ENCODE measurements at places on chromosomes 16 and 17.
A peak's percentile ranks its signal among the peaks of the same experiment; 100 is the strongest.

DNA sequence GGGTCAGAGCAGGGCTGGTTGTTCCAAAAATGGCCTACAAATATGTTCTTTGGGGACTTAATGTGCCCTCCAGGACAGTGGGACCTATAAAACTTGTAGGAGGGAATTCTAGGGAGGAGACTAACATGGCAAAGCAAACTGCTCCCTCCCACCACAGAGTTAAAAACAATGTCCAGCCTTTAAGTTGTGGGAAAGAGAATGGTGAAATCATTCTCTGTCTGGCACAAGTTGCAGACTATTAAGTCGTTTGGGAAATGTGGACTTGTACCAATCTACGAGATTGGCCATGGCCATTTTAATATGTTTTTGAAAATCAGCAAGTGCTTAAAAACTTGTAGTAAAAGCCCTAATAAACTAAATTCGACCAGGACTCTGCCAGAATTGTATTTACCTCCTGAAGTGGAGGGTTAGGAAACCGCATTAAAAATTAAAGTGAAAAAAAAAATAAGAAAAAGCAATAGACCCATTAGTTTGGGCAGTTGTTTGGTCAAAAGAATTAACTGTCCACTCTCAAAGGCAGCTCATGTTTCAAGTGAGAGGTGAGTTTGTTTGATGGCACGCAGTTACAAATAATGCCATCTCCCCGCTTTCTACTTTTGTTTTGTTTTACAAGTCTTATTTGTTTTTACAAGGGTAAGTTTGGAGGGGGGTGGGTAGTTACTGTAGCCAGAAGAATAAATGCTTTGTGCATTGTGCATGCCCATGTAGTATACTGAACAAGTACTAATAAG lies 32.4 kb downstream of the ANKFN1 start:
- no peak for DNase-seq

DNA sequence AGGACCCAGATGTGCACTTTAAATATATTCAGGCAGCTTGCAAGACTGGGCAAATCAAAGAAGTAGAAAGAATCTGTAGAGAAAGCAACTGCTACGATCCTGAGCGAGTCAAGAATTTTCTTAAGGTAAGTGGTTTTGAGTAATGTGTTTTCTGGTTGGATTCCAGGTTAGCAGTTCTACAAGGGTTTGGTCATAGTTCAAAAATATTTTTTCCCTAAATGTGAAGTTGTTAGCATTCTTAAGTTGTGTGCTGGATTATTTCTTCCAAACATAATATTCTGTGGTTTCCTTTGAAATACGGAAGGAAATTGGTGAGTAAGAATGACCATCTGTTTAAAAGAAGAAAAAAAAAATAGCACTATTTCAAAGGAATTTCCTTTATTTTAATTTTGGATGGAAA lies 38.4 kb downstream of the PTRH2 start:
- no peak for DNase-seq

GRCh38 chr17:72710834-72711233 lies 381.7 kb downstream of the SLC39A11 start:
- no peak for DNase-seq

- DNase-seq = no peak
These were observed 3.5 kb downstream of the CYB561 start for GRCh38 chr17:63442549-63443035.

GRCh38 chr16:1812732-1813163 lies 13.9 kb downstream of the HAGH start:
- peak; percentile 70 for DNase-seq

DNA sequence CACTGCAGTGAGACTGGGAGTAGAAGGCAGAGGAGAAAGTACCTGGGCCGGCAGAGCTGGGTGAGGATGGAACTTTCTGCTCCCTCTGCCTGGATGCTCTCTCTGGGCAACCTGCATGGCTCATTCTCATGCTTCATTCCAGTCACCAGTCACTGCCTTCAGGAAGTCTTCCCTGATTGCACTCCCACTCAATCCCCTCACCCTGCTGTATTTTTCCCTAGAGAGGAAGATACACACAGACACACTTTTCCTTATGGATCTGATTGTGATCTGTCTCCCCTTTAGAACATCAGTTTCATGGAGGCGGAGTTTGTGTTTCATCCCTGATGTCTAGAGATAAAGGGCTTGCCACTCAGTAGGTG lies 44.9 kb downstream of the MEAK7 start:
- DNase-seq = no peak

DNA sequence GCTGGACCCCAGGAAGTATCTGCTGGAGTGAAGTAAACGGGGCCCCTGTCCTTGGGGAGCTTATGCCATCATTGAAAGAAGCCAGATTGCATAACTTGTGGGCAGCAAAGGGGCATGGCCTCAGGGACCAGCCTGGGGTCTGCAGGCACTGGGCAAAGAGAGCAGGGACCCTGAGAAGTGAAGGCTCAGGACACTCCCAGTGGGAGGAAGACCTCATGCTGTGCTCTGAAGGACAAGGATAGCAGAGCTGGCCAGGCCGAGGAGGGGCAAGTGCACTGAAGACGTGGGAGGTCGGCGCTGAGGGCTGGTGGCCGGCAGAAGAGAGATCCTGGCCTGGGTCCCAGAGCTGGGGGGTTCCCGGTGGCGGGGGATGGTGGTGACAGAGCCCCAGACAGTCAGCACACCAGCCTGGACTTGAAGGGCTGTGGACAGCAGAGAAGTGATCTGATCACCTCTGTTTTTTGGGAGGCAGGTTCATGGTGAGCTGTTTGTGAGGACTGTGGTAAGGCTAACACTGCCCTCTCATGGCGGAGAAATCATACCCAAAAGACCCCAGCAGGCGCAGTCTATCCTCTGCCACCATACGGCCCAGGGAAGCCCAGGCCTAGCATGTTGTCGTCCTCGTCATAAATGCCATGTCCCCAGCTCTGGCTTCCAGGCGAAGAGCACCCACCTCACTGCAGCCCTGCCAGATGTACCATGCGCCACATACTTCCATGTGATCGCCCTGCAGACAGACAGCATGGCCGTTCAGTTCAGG lies 7.1 kb upstream of the CNP start:
- DNase-seq = no peak

- no peak for DNase-seq
These were observed 24.6 kb downstream of the CDH11 start for GRCh38 chr16:65097296-65097695.

DNA sequence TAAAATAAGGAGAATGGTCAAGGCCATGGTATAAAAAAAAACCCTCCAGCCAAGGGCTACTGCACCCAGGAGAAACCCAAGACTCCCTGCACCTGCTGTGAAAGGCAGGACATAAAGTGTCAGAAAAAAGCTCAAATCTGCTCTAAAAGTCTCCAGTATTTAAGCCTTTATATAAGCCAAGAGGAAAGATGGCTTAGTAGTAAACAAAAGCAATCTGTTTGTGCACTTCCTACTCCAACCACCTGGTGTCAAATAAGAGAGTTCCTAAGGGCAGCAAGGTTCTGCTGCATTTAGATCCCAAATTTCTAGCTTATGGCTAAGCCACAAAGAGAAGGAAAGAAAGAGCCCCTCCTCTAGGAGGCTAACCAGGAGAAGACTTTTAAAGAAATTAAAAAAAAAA lies 20.6 kb downstream of the ACSM1 start:
- DNase-seq = no peak

GRCh38 chr16:65274566-65274965 lies 152.7 kb upstream of the CDH11 start:
- DNase-seq = no peak

DNA sequence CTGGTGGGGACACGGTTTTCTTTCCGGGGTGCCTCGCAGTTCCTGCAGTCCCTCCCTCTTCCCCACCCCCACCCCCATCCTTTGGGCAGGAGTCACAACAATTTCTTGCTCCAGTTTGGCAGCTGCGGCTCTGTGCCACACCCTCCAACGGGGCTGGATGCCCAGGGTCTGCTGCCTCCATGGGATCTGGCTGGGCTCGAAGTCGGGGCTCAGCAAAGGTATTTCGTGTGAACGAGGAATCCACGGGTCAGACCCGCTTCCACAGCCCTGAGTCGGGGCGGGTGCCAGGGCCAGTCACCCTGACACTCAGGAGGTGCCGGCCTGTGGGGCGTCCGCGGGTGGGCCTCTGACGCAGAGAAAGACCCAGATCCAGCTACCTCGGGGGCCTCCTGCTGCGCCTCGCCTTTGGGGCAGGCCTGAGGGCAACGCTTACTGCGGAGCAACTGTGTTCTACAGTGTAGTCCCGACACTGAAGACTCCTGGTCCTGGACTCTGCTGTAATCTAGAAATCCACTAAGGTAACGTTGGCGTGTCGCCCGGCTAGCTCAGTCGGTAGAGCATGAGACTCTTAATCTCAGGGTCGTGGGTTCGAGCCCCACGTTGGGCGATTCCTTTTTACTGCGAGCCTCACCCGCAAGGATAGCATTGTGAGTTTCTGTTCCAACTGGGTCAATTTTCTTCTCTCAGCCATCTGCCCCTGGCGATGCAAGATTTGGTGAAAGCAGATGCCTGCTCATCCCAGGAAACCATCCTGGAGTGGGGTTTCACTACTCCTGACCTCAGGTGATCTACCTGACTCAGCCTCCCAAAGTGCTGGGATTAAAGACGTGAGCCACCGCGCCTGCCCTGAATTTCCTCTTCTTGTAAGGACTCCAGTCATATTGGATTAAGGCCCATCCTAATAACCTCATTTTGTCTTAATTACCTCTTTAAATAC lies 12.6 kb upstream of the OR1F1 start:
- peak; percentile 71 for DNase-seq

DNA sequence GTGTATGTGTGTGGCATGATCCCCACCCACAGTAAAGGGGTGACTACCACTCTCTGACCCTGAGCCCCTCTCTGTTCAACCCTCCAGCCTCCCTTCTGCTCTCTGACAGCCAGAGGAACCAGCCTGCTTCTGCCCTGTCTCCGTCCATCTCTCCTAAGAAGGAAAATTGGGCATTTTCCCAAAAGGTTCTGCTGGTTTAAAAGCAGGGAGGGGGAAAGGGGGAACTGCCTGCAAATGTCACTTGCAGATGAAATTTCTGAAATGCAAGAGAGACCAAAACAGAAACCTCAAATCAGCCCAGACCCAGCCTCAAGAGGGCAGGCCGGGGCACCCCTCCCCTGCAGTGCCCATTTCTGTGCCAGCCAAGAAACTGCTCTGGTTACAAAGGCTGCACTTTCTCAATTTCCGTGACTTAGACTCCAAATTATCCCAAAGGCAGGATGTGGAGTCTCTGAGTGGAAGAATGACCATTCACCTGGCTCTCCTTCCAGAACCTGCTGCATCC lies 197.9 kb downstream of the RBFOX3 start:
- no peak for DNase-seq

- no peak for DNase-seq
These were observed 156.7 kb downstream of the KCNJ12 start for GRCh38 chr17:21532763-21533385.

DNA sequence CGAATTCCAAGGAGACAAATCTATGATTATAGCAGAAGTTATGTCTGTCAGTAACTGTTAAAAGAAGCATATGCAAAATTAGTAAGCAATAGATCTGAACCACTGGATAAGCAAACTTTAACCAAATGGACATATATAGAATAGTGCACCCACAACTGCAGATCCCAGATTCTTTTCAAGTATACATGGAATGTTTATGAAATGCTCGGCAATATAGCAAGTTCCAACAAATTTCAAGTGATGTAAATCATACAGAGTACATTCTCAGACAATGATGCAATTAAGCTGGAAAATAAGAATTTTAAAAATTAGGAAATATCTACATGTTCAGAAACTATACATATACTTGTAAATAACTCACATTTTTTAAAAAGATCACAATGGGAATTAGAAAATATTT lies 8.4 kb upstream of the HELZ start:
- no peak for DNase-seq

DNA sequence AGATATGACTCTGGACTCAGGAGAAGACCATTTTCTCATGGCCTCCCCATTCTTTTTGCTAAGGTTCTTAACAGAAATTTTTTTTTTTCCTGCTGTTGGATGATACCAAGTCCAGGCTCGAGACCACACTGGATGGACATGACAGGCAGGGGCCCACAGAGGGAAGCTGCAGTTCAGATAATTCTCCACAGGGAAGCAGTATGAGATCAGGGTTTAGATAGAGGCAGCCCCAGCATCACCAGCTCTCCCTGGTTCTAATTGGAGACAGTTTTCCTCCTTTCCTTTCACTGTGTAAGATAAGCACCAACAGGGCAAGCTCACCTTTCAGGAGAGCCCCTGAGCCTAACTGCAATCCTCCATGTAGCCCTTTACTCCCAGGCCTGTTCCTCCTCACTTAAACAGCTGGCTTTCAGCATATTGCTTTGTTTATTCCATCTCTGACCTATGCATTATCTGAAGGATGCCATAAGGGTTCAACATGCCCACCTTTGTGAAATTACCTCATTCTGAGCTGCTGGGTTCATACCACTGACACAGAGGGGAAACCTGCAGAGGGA lies 108.1 kb downstream of the SNX11 start:
- no peak for DNase-seq

GRCh38 chr16:22210285-22210684 lies 4.2 kb downstream of the EEF2K start:
- no peak for DNase-seq

GRCh38 chr17:77946900-77947645 lies 11.4 kb upstream of the TNRC6C start:
- DNase-seq = no peak

DNA sequence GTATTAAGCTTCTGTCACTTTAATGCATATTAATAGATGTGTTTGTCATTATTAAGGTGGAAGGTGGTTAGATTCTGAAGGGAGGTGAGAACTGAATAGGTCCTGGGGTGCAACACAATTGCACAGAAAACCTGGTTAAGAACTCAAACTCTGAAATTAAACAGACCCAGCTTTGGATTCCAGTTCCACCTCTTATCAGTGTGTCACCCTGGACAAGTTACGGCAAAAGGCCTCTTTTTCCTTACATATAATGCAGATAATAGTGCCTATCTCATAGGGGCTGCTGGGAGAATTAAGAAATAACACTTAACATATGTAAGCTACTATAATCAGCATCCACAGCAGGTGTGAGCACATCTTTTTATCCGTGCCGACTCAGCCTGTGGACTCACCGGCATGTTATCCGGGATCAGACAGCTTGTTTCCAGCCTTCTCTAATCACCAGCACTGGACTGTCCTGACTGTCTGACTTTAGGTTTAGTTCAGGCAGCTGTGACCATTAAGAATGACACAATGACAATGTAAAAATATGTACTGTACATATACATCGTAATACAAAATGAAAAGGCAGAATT lies 31.4 kb downstream of the TEX2 start:
- no peak for DNase-seq

Measured in stimulated activated CD4-positive, alpha-beta T cell treated with anti-CD3 and anti-CD28 coated beads, TNF-alpha, amount 100 ng/mL, for 24 hours (primary cell).